ENCODE measurements at places on chromosomes 11 and 22.

DNA sequence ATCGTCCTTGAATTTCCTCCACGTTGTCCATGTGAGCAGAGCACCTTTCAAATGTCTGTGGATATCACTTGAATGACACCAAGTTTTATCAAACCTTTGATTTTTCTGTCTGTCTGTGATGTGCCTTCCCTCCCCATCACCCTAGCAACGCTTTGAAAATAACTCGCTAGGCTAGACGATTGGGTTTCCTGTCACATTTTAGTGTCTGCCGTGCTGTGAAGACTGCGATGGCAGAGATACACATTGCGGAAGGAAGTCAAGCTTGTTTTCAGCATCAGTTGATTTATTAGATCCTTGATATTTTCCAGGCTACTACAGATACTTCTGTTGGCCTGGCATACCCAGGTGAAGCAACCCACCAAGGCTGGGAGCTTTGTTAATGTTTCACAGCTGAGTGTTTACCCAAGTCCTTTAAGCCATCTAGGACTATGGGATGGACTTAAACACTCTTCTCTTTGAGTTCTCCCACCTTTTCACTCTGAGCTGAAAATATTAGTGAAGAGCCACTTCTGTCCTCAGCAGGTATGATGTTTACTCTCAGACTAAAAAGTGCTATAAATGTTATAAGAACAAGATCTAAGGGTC lies 93.6 kb upstream of the CD44 start:
- DNase-seq, result no peak

DNA sequence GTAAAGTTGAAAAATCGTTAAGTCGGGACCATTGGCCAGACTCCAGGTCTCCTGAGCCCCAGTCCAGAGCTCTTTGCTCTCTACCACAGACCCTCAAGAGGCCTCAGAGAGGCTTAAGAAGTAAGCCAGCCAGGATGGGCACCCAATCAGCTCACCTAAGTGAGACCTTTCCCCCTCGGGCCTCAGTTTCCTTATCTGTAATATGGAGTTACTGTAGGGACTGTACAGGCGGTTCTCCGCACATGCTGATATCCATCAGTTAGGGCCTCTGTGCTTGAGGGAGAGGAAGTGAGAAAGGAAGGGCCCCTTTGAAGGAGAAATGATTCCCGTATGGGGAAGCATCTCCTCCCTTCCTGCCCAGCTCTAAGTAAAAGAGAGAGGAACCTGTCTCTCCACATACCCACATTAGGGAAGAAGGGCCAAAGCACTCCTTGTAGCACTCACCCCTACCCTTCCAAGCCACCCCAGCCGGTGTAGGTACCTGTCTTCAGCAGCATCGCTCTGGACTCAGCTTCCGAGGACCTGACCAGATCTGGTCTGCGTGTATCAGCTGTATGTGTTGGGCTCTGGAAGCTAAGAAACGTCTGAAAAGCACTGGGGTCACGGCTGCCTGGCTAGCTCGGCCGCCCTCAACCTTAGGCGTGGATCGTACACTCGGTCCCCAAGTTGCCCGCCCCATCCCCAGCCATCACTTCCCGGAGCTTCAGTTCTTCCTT lies 653 bp downstream of the NAGA start:
- no peak for DNase-seq

DNA sequence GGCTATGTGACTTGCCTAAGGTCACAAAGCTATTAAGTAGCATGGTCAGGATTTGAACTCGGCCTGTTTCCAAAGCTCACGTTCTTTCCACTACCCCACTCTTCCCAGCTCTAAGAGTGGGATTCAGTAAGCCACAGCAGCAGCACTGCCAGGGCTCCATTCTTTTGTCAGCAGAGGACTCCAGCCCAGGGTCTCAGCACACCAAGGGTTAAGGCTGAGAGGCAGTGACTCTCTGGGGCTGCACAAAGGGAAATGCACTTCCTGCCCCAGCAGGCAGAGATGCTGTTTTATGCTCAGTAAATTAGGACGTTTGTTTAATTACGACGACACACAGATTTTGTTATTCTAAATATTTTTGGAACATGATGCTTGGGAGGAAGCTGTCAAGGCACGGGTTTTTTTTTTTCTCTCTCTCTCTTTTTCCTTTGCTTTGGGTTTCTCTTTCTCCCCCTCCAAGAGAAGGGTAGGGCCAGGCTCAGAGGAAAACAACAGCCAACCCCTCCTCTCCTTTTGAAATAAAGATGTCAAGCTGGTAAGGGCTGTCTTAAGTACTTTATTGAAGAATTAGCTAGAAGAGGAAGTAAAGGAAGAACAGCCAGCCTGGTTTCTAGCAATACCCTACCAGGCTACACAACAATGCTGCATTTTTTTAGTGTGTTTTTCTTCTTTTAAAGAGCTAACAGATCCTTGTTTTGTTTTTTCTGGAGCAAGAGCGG lies 2.8 kb downstream of the MYH9 start:
- DNase-seq, result no peak

- no peak for DNase-seq
Observed at GRCh38 chr11:65498727-65498976, 193 bp upstream of the MALAT1 start.

- peak; percentile 72 for DNase-seq
Observed at GRCh38 chr22:18044548-18045271, 20.3 kb upstream of the MICAL3 start.

- no peak for DNase-seq
Observed at GRCh38 chr11:123567466-123567865, 87.0 kb downstream of the SCN3B start.

- DNase-seq, result no peak
Observed at GRCh38 chr11:47225552-47226400, 11.0 kb downstream of the DDB2 start.

DNA sequence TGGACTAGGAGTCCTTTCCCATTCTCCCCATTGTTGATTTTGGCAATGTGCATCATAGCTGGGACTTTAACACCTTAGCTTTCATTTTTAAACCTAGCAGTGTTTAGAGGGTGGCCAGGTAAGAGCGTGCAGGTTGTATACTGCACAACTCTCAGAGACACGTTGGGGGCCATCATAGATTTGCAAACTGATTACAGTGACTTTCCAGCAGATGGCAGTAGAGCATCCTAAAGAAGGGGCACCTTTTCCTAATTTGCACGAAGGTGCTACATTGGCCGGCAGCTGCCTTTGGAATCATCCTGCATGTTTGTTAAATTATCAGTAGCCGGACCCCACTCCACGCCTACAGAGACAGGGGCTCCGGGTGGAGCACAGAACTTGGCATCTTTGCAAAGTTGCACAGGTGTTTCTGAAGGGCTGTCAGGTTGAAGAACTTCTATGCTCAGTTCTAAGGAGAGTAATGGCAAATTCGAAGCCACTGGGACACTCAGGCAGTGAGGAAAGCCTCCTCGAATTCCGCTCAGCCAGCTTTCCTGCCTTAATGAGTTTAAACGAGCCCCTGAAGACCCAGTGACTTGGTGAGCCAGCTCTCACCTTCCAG lies 7.7 kb downstream of the LHFPL7 start:
- no peak for DNase-seq

Measured in hypothalamus (tissue), 51 donors.